ENCODE measurements at places on chromosomes 4 and X.

- DNase-seq: no peak
These were observed 326.9 kb upstream of the SLIT2 start for GRCh38 chr4:19924761-19925160.

- DNase-seq: no peak
These were observed 72.1 kb downstream of the COL4A5 start for GRCh38 chrX:108511721-108512120.

- DNase-seq: no peak
These were observed 24.3 kb downstream of the TMEM154 start for GRCh38 chr4:152655272-152656129.

DNA sequence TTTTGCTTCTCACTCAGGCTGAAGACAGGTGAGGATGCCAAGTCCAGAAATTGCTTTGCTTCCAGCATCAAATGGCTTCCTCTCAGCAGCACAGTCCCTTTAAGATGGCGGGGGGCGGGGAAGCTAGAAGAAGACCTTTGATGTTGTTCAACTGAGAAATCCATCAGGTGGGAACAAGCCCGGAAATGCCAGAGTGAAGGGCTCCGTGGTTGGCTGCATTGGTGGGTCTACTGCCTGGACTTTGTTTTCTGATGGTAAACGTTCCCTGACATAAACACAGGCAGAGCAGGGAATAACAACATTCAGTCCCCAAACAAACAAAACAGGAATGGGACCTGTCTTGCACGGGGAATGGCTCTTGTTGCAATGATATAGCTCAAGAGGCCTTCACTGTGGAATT is 37.3 kb downstream of the APLN start:
- no peak for DNase-seq

DNA sequence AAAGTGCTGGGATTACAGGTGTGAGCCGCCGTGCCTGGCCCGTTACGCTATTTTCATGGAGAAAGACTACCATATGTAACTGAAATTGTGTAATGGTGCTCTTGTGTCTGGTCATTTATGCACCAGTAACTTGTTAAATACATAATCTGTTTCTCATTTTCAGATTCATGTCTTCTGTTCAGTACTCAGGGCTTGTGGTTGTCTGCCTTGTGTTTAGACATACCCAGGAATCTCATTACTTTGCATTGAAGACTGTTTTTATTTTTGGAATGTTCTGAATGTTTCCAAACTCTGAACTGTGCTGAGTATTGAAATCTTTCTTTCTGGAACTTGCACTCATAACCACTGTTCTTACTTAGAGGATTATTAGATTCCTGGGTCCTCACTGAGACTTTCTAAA is 52.8 kb downstream of the PDLIM5 start:
- DNase-seq: no peak

GRCh38 chrX:20028588-20028987 is 37.7 kb upstream of the BCLAF3 start:
- DNase-seq: no peak

GRCh38 chr4:112511093-112511802 is 4.7 kb downstream of the NEUROG2 start:
- no peak for DNase-seq

DNA sequence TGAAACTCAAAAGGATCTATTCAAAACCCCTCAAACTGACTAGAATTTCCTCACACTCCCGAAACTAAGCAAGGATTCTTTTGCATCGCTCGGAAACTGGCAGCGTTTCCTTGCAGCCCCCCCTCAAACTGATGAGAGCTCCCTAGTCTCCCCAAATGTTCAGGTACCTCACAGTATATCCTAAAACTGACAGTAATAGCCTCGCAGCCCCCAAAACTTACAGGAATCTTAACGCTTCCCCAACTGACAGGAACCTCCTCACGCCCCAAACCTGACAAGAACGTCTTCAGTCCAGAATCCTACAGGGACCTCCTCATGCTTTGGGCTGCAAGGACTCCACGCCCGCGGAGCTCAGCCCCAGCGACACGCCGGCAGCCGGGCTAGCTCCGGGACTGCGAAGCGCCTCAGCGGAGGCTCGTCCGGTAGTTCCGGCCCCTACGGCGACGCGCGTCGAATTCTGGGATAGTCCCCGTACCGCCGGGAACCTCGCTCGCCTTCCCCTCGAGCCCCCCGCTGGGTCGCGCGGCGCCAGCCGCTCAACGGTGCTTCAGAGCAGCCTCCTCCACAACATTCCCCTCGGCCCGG is 640 bp downstream of the PHF8 start:
- peak; percentile 12 for DNase-seq

DNA sequence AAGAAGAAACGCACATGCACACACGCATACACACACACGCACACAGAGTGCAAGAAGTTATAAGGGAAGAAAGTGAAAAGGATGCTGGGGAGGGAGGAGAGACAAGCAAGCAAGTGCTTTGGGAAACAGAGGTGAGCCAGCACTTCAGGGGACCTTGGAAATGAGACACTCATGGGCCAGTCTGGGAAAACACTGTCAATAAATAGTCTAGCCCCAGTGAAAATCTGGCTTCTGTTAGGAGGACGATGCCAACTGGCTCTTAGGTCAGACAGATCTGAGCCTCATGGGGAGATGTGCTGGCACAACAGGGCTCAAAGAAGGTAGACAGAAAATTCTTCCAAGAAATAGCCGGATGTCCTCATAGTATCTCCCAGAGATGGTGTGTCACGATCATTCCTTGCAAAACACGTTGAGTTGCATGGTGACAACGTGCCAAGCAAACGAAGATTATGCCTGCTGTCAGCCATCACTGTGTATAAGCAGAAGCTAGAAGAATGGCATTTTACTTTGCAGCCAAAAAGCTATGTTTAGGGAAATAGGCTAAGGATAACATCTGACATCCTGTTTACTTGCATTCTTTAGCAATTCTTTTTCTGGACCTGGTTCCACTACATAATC is 557 bp upstream of the ARHGEF6 start:
- DNase-seq: no peak

DNA sequence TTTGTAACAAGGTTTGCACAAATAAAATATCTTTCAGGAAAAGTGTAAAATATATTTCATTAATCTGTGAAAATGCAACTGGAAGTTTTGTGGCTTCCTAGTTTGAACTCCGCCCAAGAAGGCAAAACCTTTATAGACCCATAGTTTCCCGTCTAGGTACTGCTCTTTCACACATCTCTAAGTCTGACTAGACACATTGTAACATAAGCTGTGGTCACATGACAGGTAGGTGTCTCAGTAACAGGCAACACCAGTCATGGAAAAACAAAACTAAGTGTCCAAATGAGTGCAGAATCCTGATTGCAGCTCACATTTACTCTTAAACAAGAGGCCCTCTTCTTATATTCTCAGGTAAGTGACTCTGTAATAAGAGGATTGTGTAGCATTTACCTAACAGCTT is 55.6 kb downstream of the SNCA start:
- no peak for DNase-seq

DNA sequence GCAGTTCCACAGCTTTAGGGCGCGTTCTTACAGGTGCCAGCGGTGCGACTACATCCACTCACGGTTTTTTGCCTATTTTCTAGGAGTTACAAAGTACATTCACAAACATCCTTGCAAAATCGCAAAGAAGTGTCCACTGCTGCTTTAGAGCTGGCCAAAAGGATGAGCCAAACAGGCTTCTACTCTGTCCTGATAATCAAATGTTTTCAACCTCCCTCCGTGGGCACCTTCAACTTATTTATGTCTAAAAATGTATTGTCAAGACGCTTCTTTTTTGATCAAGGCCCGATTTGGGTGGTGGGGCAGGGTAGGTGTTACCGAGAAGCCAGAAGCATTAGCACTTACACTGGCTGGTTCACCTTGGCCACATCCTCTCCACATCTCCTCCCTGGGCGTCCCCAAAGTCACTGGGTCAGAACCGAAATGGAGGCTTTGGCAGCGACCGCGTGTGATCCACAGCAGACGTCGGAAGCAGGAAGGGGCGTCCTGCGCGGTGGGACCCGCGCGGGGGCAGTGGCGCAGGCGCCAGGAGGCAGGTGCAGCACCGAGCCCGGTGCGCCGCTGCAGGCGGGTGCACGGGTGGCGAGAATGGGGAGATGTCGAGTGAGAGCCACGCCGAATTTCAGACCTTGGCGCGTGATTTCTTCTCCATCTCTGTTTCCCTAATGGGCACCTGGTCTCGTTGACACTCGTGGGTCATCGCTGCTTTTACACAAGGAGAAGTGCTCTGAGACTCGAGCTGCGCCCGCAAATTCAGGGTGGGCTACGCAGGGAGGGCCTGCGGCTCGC is 16.9 kb downstream of the NKX3-2 start:
- DNase-seq: no peak

GRCh38 chr4:17515445-17516407 is 761 bp downstream of the CLRN2 start:
- DNase-seq: no peak

DNA sequence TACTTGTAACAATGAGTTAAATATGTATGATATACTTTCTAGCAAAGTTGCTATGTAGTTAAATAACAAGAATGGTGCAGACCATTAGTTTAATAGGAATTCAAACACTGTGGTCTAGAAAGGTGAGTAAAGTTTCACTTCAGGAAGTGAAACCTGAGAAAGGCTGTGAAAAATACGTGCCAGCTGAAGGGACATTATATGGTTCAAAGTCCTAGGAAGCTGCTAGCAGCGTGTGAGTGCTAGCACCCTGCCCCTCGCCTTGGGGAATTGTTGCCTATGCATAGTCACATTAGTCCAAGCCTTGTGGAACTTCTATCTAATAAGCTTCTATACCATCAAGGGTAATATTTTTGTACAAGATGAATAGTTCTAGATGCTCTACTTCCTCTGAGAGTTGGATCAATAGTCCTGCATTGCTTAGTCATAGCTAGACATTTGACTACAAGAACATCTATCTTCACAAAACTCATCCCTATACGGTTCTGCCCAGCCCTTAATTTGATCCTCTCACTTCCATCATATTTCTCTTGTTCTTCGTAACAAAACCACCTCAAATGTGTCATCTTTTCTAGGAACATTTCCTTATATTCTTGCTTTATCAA is 45.8 kb upstream of the ARSJ start:
- no peak for DNase-seq

- no peak for DNase-seq
These were observed 213.1 kb upstream of the FAT1 start for GRCh38 chr4:186936496-186937375.

DNA sequence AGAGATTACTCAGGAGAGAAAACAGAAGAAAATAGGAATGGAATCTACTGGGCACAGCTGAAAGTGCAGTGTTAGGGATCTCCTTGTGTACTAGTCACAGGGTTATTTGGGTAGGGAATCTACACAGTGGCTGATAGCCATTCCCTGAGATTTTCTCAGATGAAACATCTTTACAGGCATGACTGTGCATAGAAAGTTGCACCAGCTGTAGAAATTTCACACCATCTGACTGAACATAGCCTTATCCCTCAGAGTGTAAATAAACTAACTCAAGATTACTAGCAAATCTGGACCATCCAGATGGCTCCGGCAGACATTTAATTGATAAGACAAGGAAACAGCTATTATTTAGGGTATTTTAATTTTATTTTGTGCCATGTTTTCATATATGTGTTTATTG is 2053.5 kb upstream of the TENM3 start:
- DNase-seq: no peak

GRCh38 chr4:10457255-10457801 is at the start of gene ZNF518B:
TSS of gene ZNF518B (minus strand) at chr4:10457426. CDS start at chr4:10446328, 11,098 bp downstream.
- peak; percentile 65 for DNase-seq

DNA sequence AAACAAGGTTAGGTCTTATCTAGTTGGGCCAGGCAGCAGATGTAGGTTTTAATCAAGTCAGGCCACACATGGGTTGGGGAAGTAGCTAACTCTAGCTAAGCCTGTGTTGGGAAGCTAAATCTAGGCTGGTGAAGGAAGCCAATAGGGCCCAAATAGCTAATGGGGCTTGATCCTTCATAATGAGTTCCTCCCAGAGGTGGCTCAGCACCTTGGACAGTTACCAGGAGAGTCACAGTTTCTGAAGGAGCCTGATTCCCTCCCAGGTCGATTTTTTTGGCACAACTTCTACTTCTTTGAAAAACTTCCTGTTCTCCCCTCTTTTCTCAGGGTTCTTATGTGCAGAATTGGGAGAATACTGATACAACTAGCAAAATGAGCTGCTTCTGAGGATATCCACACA is 242.5 kb upstream of the PRPS2 start:
- DNase-seq: no peak

GRCh38 chr4:141860974-141861373 is 224.6 kb downstream of the IL15 start:
- no peak for DNase-seq

DNA sequence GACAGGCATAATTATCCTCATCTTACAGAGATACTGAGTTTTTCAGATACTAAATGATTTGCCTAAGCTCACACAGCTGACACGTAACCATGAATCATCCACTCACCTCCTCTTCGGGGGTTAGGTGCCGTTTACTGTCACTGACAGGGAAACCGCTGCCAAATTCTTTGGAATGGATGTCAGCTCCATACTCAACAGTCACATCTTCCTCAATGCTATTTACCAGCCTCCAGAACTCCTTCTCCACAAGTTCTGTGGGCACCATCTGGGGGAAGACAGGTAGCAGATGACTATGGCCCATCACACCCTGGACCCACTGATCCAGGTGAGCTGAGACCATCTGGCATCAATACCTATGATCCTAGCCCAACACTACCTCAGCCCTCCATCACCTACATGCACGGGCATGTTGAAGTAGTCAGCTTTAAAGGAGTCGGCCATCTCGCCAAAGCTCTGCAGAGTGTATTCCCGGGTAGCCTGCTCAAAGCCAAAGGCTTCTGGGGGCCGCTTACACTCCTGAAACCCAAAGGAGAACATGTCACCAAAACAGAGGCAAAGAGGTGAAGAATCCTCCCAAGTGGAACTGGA is 13.5 kb downstream of the KDM5C start:
- DNase-seq: no peak

- DNase-seq: no peak
These were observed 2.8 kb upstream of the SAP30 start for GRCh38 chr4:173367946-173368345.

GRCh38 chr4:113851816-113852215 is 90.3 kb upstream of the CAMK2D start:
- DNase-seq: no peak

DNA sequence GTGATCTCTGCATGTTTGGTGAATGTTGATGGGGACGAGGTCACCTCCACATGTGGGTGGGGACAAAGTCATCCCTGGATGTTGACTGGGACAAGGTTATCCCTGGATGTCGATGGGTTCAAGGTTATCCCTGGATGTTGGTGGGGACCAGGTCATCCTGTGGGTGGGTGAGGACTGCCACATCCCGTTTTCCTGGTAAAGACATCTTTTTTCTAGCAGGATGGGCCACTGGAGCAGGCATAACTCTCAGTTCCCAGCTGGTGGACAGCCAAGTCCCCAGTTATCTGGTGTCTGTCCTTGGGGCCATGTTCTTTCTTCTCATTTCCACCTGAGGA is 28.3 kb upstream of the PLCXD1 start:
- DNase-seq: no peak

DNA sequence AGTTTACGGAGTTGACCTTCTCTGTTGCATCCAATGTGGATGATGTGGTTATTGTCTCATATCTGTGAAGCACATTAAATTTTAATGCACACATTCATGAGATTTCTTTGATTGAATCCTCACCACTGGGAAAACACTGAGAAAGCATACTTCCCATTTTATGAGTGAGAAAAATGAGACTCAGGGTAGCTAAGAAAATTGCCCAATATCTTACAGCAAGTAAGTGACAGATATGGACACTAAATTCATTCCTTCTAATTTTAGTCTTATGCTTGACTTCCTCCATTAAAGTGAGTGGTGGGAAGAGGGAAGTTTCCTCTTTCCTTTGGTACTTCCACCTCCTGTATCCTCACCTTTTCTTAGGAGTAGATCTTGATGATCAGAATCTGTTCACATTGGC is 504.8 kb upstream of the BOD1L1 start:
- no peak for DNase-seq

GRCh38 chr4:23733476-23733875 is 156.4 kb downstream of the PPARGC1A start:
- no peak for DNase-seq
